ENCODE measurements at places on chromosomes 1 and 21.

GRCh38 chr1:27633298-27633610 is 1.7 kb downstream of the FGR start:
- no peak for DNase-seq

- no peak for DNase-seq
Measured at GRCh38 chr1:216314379-216315095, 108.7 kb downstream of the USH2A start.

DNA sequence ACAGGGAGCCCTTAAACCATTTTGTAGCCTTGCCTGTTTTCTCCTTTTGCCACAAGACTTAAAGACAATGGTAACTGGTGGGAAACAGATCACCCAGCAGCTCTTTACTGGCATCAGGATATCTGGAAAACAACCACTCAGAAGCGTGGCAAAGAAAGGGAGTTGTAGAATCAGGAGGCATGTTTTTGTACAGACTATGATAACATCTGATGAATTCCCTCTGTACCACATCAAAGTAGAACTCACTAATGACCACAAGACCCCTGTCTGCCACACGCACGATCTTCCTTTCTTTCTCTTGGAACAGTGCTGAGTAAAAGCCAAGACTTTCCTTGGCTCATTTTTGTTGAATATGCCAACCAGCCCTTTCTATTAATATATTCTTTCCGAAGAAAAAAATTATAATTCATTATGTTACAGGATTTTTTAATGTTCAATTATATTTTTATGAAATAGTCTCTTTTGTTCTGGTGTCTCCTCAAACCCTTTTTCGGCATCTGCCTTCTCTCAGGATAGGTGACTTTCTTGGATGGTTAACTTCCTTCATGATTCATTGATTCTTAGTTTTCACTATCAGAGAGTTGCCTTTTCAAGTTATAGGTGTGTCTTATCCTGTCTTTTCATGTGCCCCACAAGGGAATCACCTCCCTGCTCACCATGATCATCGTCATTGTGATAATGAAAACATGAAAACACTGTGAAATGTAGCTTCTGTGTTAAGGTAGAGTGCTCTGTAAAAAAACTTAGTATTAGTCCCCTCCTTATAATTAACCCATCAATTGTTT is 7.9 kb upstream of the PHGDH start:
- no peak for DNase-seq

GRCh38 chr1:173302366-173302765 is 95.2 kb upstream of the TNFSF4 start:
- DNase-seq: no peak

Data from stimulated activated CD4-positive, alpha-beta T cell treated with anti-CD3 and anti-CD28 coated beads, TNF-alpha, amount 100 ng/mL, for 48 hours (primary cell).